ENCODE measurements at places on chromosomes 6 and 20.

DNA sequence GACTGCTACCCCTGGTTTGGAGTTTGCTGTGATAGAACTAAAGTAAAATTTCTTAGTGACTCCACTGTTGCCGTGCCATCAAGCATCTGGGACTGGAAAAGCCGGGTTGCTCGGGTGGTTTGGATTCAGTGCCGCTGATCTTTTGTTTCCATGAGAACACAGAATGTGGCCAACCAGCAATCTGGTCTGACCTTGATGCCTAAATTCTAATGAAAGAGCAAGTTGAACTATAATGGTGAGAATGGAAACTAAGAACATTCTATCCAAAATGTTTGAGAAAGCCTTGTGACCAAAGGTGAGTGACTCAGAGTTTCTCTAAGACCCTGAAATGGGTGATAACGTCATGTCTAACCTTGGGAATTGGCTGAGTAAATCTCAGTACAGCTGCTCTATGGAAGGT lies 9.9 kb upstream of the PI16 start:
- no peak for DNase-seq

- no peak for DNase-seq
Observed at GRCh38 chr6:148225871-148226270, 116.8 kb upstream of the SASH1 start.

- no peak for DNase-seq
Observed at GRCh38 chr6:144315226-144315980, 30.3 kb downstream of the UTRN start.

DNA sequence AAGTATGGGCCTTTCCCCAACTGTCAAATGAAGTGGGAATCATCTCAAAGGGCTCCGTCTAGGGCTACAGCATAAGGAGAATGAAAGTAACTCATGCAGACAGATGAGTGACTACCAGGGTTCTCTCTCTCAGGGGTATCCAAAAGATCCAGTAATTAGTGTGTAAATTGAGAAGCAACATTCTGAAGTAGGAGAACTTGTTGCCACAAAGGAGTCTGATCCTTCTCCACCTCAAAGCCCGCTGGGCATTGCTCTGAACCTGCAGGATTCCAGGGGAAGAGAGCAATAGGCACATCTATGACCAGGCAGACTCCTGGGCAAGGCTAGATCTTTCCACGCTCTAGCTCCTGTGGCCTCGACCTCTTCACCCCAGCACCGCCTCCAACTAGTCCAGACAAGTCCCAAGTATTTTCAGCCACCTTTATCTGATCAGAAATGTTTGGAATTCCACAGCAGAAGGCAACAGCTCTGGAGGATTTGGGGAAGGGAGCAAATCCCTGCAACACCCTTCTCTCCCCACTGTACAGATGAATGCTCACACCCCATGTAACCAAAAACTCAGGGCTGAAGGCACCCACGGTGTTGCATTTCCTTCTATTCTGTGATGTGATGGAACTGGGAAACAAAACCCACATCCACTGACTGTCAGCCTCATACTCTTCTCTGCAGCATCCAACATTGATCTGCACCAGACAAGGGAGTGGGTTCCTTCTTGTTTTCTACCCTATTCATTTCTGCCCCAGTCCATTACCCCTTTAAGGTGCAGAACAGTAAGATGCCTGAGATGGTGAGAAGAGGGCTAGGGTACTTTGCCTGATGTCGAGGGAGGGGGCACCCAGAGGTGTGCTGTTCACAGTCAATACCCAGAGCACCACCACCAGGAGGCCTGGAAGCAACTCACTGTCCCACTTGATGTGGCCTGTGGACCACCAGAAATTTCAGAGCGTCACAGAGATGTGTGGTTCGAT lies 41.0 kb downstream of the COX4I2 start:
- peak; percentile 76 for DNase-seq

GRCh38 chr20:32236048-32236533 lies 28.4 kb downstream of the POFUT1 start:
- no peak for DNase-seq

GRCh38 chr20:49742948-49743347 lies 29.3 kb upstream of the B4GALT5 start:
- no peak for DNase-seq

DNA sequence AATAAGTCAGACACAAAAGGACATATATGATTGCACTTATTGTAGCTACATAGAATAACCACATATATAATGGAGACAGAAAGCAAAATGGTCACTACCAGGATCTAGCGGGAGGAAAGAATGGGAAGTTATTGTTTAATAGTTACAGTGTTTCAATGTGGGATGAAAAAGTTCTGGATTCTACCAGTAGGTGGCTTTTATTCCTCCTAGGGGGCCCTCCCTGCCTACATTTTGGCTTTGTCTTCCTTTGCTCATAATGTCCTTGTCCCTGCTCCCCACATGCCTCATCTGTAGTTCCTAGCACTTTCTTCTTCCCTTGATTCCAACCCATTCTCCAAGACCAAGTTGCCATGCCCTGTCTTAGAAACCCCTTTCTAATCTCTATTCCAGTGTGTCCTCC lies 16.3 kb downstream of the ZNF133 start:
- DNase-seq: peak; percentile 5

DNA sequence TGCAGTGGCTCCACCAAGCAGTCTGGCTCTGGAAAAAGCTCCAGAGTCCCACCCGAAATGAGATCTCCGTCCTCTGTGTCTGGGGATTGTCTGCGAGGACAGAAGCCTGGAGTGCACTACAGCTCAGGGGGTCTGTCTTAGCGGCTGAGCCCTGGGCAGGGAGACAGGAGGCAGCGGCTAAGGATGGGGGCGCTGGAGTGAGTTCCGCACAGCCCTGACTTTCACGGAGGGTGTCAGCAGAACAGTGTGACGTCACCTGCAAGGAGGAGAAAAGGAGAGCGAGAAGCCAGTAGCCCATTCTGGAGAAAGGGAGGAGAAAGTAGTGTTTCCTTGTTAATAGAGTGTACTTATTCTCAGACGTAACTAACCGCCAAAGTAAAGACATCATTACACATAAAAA lies 97.6 kb downstream of the FAM50B start:
- no peak for DNase-seq

GRCh38 chr20:41538810-41539596 lies 79.2 kb downstream of the CHD6 start:
- peak; percentile 13 for DNase-seq

Measured in SW480 (cell line).